ENCODE measurements at places on chromosomes 3 and 15.

GRCh38 chr15:81375461-81375860, 1.4 kb upstream of the TMC3 start:
- no peak for DNase-seq

- DNase-seq = no peak
These were observed 75.2 kb upstream of the ACAD9 start for GRCh38 chr3:128804017-128804810.

DNA sequence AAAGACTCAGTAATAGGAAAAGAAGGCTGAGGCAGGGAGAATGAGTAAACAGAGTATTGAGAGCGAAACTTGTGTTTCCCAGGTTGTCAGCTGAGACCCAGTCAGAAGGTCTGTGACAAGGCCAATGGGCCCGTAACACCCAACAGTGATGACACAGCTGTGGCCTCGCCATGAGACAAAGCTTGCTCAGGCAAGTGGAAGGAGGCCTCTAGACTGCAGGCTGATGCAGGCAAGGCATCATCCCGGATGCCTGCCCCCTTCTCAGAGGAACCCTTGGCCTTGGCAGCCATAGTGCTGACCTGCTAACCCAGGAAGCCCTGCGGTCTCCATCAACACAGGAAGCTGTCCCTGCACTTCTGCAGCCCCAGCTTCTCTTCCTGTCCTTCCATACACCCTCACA, 15.4 kb downstream of the RAB6B start:
- no peak for DNase-seq

DNA sequence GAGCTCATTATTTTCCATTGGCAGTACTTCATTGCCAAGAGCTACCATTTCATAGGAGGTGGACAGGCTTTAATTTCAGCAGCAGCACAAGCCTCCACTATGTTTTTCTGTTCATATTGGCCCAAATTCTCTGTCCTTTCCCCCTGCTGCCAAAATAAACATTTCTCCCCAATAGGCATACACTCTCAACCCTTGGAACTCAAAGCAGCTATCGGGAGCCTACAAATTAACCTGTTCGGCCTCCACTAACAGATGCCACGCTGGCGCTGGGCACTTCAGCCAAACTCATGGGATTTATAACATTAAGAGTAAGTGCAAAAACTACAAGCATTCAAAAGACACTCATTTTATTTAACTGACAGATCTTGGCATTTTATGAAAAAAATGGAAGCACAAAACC, 95.7 kb downstream of the NSUN3 start:
- no peak for DNase-seq

DNA sequence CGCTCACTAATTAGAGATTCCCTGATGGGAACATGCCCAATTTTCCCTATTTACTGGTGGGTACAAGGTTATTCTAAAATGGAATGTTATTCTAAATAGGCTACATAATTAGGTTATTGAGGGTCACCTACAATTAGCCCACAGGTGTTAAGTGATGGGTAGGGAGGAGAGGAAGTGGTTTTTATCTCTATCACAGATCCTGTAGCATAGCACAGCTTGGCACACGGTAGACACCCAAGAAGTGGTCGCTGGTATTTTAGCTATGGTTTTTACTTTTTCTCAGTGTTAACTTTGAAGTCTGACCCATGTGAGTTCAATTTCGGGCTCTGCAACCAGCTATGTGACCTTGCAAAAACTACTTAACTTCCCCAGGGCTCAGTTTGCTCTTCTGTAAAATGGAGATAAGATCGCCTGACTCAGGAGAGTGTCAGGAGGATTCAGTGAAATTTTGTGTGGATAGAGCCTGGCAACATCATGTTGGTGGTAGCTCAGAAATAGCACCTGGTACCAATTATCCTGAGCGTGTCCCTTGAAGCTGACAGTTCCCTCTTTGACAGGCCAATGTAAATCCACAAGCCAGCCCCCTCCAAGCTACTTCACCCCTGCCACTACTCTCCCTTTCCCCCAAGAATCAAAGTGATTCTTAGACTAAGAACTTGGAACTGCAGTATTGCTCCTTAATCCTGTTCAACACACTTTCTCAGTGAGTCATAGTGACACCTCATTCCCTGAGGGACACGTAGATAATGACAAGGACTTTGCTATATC, 8.7 kb upstream of the LMCD1 start:
- no peak for DNase-seq

DNA sequence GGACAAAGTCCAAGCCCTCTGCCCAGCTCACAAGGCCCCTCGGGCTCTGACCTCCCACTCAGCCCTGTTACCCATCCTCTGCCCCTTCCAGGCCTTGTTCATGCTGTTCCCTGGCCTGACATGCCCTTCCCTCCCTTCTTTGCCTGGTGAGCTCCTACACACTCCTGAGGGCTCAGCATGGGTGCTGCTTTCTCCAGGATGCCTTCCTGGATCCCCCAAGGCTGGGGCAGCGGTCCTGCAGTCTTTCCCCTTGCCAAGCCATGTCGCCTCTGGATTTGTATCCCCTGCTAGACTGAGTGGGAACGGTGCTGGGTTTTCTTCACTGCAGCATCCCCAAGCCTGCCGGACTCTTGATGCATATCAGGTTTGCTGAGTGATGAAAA, 35.9 kb downstream of the FAM3D start:
- DNase-seq = no peak

All from activated effector memory CD4-positive, alpha-beta T cell treated with Interleukin-2 at 50 U/mL for 16 hours (primary cell).